ENCODE measurements at places on chromosomes 11 and 22.

DNA sequence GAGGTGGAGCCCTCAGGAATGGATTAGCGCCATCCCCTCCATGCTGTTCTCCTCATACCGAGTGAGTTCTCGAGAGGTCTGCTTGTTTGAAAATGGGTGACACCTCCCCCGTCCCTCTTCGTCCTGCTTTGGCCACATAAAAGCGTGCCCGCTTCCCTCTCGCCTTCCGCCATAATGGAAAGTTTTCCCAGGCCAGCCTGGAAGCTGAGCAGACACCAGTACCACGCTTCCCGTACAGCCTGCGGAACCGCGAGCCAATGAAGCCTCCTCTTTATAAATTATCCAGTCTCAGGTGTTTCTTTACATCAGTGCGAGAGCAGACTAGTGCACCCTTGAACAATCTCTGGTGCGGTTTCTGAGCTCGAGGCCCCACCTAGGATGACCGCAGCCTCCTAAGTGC is 12.8 kb downstream of the ALG12 start:
- no peak for DNase-seq

GRCh38 chr11:83736684-83737083 is 450.5 kb upstream of the CCDC90B start:
- DNase-seq = no peak

DNA sequence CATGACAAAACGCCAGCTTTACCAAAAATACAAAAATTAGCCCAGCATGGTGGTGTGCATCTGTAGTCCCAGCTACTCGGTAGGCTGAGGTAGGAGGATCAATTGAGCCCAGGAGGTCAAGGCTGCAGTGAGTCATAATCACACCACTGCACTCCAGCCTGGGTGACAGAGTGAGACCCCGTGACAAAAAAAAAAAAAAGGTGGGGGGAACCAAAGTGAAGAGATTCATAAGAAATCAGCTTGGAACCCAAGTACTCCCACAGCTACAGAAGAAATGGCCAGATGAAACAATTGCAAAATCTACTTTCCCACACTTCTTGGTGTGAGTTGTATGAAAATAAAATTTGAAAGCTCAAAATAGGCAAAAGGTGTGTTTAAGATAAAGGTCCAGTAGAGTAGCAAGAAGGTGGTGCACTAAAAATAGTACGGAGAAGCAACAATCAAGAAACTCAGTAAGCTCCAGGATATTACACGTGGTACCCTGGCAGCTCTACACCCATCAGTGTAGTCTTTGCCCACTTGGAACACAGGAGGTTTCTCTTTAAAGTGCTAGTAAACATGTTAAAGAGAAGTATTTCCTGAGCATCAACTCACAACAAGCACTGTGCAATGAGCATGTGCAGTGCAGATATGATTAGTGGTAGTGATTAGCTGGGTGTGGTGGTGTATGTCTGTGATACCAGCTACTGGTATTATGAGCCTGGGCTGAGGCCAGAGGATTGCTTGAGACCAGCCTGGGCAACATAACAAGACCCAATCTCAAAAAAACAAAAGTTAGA is 5.3 kb downstream of the HARBI1 start:
- DNase-seq = no peak

DNA sequence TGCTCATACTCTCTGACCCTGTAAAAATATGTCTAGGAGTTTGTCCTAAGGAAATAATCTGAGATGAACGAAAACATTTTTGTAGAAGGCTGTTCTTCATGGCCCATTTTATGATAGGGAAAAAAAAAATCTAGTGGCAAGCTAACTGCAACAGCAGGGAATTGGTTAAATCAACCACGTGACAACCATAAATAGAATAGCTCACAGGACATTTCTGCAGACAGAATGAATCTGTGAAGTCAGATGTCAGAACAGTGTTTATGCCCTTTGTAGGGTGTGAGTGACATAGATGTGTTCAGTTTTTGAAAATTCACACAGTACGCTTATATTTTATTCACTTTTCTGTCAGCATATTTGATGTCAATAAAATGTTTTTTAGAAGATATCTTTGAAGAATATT is 16.1 kb downstream of the ARHGAP1 start:
- DNase-seq = no peak

GRCh38 chr11:9574622-9575259 is 1.3 kb downstream of the WEE1 start:
- peak; percentile 28 for DNase-seq

DNA sequence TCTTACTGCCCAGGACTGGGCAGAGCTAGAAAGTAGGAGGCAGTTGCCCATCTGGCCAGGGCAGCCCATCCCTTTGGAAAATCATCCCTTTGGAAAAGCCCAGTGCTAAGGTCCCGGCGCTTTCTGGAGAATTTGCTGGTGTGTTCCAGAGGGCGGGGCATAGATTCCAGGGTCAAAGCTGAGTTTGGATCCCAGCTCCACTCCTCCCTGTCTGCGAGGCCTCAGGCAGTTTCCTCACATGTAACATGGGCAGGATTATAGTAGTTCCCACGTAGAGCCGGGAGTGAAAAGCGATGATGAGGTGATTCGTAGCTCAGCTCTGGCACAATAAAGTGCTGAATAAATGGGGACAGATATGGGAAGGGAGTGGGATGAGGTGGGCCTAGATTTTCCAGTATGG is 31.4 kb upstream of the LRRC10B start:
- DNase-seq = no peak

- no peak for DNase-seq
Measured at GRCh38 chr11:128498721-128499245, 88.6 kb downstream of the ETS1 start.

DNA sequence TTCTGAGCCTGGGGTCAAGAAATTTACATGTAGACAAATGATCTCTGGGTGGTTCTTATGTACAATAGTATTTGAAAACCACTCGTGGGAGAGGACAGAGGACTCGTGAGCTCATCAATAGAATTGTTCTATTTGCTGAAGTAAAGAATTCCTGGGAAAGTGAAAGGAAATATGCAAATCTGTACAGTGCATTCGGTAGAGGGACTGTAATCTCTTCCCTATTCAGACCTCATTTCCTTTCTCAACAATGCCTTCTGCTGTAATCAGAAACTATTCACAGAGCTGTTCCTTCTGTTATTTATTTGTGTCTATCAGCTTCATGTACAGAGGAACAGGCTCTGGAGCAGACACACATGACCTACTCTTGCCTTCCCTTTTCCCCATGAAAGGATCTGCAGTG is 709.4 kb upstream of the KIRREL3 start:
- DNase-seq = no peak

DNA sequence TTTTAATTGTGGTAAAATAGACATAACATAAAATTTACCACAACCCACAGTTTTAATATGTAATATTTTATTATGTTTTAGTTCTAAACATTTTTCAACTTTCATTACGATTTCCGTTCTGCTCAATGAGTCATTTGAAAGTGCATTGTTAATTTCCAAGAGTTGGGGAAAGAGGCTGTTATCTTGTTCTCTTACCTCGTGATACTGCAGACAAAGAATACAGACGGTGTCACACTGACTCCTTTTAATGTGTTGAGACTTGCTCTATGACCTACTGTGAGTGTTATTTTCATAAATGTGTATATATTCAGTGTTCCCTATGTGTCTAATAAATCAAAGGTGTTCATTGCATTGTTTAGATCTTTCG is 10.8 kb upstream of the RAC2 start:
- DNase-seq = no peak

- DNase-seq = no peak
Measured at GRCh38 chr11:28820296-28820989, 712.3 kb downstream of the METTL15 start.

GRCh38 chr11:65651589-65652510 is 10.9 kb downstream of the RELA start:
- DNase-seq = no peak

DNA sequence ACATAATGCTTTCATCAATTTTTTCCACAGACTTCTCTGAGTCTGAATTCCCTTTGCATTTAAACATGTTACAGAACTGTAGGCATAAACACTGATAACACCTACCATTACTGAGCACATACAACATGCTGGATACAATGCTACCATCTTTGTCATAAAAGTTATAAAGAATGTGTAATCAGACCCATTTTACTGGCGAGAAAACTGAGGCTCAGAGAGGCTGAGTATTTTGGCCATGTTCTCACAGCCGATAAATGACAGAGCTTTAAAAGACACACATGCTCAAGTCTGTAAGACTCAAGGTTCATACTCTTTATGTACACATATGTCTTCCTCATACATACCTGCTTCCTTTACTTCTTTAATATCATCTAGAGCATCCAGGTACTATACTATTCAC is 2.6 kb downstream of the RRAS2 start:
- DNase-seq = no peak

- no peak for DNase-seq
Measured at GRCh38 chr11:127098684-127099083, 98.1 kb upstream of the KIRREL3 start.

DNA sequence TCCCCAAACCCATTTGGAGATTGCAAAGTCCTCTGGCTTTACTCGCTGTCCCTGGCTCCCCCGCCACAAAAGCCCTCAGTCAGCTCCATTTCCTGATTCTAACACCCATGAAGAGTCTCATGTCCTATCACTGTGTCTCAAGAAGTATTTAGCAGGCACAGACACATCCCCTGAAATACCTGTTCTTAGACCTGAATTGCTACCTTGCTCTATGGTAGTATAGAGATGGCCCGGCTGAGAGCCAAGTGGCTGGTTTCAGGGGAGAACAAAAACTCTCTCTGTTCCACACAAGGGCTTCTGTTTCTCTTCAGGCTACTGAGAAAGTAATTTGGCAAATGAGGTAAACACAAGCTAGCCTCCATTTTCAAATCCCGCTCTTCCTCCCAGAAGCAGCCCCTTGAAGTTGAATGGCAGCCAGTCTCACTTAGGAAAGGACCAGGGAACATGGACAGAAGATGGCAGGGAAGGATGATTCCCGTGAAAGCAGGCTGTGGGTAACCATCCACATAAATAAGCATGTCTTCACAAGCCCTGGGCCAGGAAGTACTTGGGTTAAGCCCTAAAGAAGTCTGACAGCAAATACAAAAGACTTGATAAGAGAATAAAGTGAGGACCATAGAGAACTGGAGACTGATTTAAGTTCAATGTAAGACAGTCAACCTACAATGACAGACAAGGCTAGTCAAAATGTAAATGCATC is 137.8 kb downstream of the C11orf58 start:
- no peak for DNase-seq

DNA sequence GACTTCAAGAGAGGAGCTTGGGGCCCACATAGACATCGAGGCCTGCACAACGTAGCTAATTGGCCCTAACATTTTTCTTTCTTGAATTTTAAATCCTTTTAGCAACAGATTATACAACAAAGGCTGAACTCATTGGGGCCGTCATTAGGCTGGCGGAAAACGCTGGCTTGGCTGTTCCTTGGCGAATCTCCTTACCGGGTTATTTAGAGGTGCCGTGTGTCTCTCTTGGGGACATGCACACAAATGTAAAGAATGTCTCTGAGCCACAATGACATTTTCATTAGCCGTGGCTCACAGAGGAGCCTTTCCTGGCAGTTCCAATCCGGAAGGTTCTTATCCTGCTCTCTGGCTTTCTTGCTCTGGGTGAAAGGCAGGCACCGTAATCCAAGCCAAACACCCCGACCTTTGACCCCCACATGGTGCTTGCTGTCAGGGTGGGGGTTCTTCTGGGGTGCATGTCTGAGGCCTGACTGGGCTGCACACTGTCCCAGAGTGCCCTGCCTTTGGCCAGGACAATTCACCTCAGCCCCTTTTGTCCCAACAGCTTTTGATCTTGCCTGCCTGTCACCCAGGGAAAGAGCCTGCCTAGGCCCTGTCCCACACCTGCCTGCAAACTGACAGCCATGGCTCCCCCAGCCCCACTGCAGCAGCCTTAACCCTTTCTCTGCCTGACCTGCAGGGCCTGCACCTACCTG is 9.2 kb upstream of the FGF3 start:
- DNase-seq = no peak

DNA sequence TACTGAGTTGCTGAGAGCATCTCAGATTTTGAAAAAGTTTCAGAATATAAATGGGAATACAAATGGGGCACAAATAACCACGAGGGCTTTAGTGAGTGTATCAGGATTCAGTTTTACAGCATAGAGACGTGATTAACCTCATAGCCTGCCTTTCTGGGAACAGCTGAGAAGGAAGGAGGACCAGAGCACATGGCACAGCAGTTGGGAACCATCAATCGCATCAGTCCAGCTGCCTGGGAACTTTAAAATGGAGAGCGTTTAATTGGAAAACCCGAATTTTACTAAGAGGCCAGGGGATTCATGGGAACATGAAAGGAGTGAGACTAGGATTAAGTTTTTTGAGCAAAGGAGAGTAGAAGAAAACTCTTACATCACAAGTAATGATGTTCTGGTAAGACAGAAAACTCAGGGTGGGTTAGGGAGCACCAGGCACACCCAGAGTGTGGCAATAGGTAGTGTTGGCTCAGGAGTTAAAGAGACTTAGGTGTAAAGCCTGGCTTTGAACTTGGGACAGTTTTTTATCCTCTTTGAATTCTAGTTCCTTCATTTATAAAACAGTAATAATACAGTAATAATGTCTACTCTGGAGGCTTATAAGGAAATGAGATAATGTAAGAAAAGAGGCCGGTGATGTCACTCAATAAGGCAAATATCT is 40.2 kb downstream of the FZD4 start:
- DNase-seq = no peak

DNA sequence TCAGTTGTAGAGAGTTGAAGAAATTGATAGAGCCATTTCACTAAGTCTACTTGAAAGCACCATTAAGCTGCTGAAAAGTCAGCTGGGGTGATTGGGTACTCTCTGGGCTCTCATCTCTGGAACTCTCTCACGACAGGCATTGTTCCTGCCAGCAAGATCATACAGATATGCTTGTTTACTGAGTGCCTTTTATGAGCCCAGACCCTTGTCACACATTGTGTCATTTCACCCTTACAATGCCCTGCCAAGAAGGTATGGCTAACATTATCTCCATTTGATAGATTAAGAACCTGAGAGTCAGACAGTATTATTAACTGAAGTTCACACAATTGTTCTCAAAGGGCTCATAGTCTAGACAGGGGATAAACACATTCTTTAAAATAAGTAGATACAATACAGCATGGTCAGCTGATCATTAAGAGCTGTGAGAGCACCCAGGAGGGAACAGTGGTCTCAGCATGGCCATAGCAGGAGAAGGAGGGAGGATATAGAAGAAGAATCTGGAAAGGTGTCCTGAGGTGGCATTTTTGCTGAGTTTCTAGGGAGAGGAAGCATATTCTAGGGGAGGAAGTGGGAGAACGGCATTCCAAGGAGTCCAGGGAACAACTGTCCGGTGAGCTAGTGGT is 580.5 kb downstream of the INSC start:
- no peak for DNase-seq

GRCh38 chr22:50621356-50621880 is 6.5 kb downstream of the ARSA start:
- DNase-seq = peak; percentile 64

GRCh38 chr11:54558407-54558806 is 45.4 kb downstream of the OR4C46 start:
- no peak for DNase-seq

GRCh38 chr11:43580735-43581369 is 99.7 kb upstream of the HSD17B12 start:
- DNase-seq = no peak

GRCh38 chr22:22422629-22423112 is 85.9 kb downstream of the ZNF280B start:
- peak; percentile 79 for DNase-seq

- peak; percentile 70 for DNase-seq
Measured at GRCh38 chr22:37316875-37317371, 34.6 kb downstream of the CYTH4 start.

- no peak for DNase-seq
Measured at GRCh38 chr11:1639666-1640065, 10.1 kb downstream of the KRTAP5-5 start.

- DNase-seq = no peak
Measured at GRCh38 chr22:31241200-31241599, 29.1 kb downstream of the LIMK2 start.
